ENCODE measurements at places on chromosomes 5 and 9.

DNA sequence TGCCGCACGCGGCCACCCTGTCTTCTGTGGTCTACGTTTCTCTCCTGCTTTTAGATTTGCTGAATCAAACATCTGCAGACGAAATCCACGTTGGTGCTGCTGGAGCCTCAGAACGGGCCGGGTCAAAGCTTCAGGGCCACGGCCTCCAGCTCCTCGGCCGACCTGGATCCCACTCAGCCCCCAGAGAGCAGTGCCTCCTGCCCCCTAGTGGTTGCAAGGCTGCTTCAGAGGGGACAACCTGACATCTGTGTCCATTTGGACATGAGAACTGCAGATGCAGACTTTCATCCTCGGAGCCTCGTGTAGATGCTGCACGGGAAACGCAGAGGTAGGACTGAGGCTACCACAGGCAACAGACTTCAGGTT, 23.0 kb upstream of the SLC6A3 start:
- DNase-seq, result no peak

DNA sequence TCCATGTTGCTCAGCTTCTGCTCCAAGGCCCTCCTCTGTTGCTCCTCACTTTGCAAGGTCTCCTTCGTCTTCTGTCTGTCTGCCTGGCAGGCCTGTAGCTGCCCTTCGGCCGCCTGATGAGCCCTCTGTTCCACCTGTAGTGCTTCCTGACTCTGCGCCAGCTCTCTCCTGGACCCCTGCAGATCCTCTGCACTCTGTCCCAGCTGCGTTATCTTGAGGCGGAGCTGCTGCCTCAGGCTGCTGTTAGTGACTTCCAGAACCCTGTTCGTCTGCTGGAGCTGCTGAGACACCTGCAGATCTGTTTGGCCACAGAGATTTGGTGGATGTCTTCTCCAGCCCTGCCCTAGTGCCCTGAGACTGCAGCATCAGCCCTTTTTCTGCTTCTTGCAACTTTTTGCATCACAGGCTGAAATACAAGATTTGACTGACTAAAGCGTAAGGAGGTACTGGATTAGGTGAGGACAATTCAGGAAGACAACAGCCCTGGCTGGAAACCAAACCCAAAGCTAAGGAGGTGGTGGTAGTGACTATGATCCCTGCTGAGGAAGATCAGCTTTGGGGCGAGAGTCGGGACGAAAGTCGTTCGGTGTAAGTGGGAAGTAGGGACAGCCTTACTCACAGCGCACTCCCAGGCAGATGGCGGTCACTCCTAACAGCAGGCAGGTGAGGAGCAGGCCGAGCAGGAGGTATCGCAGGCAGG, 2.1 kb downstream of the CD72 start:
- no peak for DNase-seq

GRCh38 chr5:174272671-174273070, 227.2 kb downstream of the NSG2 start:
- DNase-seq, result no peak

DNA sequence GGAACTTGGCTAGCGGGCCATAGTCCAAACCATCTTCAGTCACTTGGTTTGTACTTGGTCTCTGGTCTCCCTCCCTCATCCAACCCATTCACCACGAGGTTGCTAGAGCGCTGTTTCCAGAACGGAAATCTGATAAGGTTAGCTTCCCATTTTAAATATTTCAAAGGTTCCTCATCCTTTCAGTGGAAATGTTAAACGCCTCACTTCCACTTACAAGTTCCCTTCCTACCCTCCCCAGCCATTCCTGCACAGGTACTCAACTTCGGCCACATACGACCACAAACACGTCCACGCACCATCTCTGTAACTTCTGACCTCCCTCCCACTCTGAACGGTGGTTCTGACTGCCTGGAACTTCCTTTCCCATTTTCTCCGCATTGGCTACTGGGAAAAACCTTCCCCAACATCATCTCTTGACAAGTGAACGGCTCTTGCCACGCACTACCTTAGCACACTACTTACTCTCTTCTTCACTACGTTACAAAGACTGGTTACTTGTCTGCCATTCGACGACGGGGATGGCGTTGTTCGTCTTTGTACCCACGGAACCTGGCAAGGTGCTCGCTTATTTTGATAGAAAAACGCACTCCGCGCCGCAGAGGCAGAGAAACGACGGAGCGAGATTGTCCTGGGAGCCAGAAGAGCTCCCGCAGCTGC, 629 bp downstream of the CCNH start:
- DNase-seq, result no peak

DNA sequence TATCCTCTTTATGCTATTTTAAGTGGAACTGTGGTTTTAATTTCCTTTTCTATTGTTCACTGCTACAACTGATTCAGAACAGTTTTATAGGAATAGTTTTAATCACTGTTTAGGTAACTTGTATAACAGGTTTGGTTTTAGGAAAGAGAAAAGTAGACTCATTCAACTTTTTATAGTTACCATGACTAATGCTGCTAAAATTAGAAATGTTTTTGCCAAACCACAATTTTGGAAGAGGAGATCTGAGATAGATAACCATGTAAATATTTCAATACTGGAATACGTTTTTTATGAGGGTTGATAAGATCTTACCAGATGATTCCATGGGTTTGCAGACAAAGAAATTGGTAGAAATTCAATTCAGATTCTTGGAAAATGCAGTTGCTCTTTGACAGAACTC, 404.6 kb upstream of the ARRDC3 start:
- no peak for DNase-seq

Data from activated naive CD4-positive, alpha-beta T cell (primary cell).